ENCODE measurements at places on chromosomes 2 and 18.

DNA sequence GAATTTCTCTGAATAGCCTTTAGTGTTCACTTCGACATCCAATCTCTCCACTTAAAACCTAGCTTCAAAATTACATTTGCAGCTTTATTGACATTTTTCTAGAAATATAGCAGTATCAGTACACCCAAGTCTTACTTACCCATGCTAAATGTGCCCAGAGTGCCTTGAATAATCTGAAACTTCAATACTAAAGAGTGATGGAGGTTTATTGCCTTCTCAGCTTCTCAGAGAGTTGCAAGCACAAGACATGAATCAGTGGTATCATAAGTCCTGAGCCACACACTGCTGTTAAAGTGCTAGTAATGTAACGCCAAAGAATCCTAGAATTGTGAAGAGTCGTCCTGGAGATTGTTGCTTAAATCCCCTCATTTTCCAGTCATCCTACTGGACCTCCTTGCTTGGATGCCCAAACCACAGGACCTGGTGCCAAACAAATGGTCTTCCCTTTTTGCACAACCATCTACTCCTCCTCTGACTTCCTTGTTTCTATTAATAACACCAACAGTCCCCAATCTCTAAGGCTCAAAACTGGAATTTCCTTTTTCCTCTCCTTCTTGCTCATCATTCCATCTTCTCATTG, 83.2 kb upstream of the SPATS2L start:
- no peak for DNase-seq

DNA sequence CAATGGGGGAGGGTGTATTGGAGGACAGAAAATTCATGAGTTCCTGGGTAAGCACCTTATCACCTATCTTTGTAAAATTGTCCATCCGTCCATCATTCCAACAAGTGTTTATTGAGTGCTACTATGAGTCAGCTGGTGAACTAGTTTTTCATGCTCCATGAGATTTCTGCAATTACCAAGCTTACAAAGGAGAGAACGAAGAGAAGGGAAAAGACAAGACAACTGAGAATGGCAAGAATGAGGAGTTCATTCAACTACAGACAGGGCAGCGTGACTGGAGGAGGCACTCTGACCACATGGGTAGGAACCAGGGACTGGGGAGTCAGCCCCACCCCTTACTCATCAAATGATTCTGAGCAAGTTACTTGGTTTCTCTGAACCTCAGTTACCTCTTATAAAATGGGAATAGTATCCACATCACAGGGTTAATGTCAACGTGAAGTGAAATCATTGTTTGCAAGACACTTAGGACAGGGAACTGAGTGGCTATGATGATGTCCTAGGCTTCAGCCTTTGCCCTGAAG, 18.6 kb upstream of the TXNDC2 start:
- DNase-seq = no peak

DNA sequence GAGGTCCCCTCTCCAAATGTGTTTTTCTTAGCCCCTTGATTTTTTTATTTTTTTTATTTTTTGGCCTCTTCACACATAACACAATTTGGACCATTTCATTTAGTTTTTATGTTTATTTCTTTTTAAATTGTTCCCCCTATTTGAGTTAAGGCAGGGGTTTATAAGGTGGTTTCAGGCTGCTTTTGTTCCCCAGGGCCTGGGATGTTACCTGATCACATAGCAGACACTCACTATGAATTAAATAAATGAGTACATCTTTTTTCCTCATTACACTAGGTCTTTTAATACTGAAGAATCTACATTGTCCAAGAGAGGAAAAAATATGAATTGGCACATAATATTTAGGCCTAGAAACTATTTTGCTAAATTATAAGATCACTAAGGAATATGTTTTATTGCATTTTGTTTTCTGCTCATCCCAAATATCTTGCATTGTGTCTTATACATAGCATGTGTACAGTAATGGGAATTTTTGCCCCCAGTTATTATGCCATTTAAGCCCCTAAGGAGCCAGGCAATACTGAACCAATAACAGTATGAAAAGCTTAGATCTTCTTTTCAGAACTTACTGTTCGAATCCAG, 112.4 kb upstream of the MAPRE2 start:
- DNase-seq = no peak

GRCh38 chr2:32862269-32863055, 84.3 kb upstream of the LTBP1 start:
- no peak for DNase-seq

DNA sequence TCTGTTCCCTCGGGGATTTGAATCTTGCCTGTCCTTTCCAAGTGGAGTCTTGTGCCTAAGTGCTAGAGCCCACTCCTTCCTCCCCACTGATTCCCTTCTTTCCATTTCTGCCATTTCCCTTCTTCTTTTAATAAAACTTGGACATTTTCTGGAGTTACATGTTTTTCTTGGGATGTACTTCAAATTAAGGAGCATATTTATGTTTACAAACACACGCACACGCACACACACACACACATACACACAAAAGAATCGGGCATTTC, 154.2 kb downstream of the TGIF1 start:
- no peak for DNase-seq
